ENCODE measurements at places on chromosomes 5 and 9. TPM values are rescaled to one million over a fixed set of nuclear protein-coding genes. Genes with fewer than 3 reads are reported as not detected.

DNA sequence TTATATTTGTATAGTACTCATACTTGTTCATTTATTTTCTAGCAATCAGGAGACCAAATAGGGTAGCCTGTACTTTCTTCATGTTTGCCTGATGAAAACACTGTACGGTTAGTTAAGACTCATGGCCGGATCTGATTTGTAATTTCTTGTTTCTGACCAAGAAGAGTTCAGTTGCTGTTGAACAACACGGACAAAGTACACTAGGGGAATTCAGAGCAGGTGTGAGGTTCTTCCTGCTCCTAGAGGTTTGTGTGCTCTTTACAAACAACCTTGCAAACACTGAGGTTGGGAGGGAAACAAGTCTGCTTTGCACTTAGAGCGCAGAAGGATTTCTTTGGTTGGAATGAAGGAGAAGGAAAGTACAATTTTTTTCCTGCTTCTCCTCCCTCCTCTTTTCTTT lies 69.7 kb downstream of the TRIO start:
- DNase-seq, result no peak

FAM153A gene
- 16.3 TPM for total RNA-seq

FCN1 gene
- not detected for total RNA-seq

- no peak for DNase-seq
Observed at GRCh38 chr9:75935591-75935990, 45.1 kb downstream of the PCSK5 start.

DNA sequence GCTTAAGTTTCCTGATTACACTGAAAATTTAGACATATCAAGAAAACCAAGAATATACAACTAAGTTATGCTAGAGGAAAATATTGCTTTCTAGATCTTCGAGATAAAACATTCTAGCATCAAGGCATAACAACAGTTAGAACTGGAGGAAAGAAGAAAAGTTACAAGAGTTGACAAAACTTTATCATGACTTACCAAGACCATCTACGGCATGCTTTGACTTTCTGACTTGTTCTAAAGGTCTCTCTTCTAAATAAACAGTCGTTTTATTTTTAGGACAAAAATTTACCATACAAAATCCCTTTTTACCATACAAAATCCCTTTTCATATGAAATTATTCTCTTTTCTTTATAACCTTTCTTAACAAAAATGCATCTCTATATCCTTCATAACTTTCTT lies 1110.1 kb upstream of the CDH10 start:
- no peak for DNase-seq

GRM6 gene
- not detected for total RNA-seq

DNA sequence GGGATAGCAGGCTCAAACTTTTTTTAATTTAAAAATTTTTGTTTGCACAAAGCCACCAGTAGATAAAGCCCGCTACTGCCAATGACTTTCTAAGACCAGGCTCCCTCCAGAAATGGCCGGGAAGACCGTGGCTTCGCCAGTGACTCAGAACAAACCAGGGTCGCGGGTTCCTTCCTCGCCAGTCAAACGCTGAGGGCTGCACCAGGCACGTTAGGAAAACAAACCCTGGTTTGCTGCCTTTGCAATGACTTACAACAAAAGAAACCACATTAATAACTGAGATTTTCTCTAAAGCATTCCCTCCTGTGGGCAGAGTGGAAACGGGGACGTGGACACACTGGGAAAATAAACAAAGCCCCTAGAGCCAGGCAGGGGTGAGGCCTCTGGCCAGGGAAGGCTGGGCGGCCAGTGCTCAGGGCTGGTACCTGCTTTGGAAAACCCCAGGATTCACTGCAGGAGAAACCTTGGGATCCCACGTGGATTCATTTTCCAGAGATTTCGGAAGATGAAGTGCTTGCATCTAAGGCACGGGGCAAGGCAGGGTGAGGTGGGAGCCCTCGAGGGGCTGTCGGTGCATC lies 3.8 kb downstream of the PRRX2 start:
- DNase-seq, result no peak

Measured in activated T-helper 2 cell treated with anti-CD3 and anti-CD28 coated beads, Interferon-gamma antibody, Interleukin-2, Interleukin-4, amounts not matched to agents 10 μg/mL and 5 μg/mL and 100 μg/mL, durations not matched to agents 14 hours and 24 hours and 36 hours (primary cell).